RCC 7860 (cell line): ENCODE measurements at places on chromosomes 11 and 22.

GRCh38 chr22:39013942-39014722, at the start of gene APOBEC3C:
APOBEC3C (plus strand) TSS chr22:39014257; CDS start chr22:39014363, 106 bp downstream.
- peak; percentile 75 for DNase-seq

GRCh38 chr22:44047891-44048301, 23.8 kb downstream of the PARVB start:
- DNase-seq = no peak

DNA sequence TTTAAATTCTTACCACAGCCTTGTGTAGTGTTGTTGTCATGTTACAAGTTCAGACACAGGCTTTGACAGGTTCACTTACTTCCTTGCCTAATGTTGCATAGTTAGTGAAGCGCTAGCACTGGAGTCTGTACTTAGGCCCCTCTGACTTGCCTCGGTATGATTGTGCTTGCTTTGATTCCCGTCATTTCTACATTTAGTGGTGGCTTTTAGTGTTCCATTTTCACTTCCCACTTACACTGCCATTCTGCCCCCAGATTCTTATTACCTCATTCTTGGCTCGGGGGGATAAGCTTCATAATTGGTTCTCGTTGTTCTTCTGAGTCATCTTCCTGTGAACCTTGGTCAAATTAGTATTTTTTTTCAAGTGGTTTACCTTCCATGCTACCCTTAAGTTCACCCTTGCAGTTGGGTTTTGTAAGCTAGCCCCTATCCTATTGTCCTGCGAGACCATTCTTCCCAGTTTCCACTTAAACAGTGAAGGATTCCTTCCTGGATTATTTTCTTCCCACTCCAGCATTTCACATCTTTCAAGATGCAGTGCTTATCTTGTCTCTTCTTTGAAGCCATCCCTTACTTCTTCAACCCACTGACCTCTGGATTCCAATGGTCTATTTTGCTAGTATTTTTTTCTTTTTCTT, 68.7 kb downstream of the DDX10 start:
- DNase-seq = no peak

DNA sequence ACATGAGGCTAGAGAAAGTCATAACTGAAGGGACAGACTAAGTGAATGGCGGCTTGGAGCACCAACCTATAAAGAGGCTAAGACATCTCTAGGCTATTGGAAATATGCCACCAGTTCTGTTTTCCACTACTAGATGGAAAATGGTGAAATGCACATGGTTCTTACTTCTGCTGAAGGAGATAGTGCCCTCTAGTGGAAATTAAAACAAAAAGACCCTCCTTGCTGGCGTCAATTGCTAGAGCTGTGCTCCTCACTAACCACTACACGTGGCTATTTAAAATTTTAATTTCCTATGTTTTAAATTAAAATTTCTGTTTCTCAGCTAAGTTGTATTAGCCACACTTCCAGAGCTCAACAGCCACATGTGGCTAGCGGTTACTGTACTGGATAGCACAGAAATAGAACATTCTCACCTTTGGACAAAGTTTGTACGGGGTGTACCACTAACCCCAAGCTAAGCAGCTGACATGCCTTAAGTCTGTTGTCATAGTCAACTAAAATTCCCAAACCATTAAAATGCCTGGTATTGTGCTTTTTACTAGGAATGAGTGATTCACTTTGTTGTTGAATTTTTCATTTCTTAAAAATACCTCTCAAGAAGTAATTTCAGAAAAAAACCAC, 34.1 kb upstream of the CALCA start:
- peak; percentile 25 for DNase-seq

DNA sequence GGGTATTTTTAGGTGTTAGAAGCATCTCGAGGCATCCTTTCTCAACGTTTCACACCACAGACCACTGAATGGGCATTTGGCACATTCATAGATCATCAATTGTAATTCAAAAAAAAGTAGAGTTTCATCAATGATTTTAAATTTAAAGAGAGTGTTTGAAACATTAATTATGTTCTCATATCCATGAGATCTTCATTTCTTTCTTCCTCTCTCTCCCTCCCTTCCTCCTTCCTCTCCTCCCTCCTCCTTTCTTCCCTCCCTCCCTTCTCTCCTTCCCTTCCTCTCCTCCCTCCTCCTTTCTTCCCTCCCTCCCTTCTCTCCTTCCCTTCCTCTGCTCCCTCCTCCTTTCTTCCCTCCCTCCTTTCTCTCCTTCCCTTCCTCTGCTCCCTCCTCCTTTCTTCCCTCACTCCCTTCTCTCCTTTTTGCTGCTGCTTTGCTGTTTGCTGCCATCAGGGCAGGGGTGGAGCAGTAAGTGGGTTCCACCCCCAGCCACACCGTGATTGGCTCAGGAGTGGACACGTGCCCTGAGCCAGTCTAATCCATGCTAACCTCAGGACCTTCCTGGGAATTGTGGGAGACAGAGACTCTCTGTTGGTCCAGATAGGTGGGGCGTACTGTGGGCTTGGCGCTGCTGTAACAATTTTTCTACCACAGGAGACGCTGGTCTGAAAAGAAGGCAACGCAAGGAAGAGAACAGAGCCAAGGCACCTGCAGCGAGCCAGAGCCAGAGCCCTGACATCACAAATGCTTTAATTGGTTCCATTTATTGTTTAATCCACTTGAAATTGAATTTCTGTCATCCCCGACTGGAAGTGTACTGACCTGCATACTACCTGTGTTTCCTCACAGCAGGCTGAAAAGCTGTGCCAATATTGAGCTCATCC, 33.7 kb upstream of the APOBEC3A start:
- DNase-seq = peak; percentile 68

DNA sequence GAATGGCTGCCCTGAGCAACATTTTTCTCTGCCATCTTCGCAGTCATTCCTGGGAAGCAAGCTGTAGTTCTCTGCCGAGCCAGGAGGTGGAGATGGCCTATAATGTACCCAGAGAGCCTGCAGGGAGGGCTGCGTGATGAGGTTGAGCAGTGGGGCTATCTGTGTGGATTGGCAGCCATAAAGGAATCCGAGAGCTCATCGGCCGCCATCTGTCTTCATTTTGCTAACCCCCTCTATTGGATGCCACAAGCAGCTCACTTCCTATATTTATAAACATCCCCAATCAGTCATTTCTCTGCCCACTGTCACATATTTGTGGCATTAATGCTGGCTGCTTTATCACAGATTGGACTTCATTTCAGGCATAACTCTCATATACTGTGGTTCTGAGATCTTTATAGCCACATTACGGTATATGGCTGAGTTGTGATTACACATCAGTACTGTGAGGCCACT, 209.5 kb downstream of the NTM start:
- DNase-seq = peak; percentile 9

DNA sequence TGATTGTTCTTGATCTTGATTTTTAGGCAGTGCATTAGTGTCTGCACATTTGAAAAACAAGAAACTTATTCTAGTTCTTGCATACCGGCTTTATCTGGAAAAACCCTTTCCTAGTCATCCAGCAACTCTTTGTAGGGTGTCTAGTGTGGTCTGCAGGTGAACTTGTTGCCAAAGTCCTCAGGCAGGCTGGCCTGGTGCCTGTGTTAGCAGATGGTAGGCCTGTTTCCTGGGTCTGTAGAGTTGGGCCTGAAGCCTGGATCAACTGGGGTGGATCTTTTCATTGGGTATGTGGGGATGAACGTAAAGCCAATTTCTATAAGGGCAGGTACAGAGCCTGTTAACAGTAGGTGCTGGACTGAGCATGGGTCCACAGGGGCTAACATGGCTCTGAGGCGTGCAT, 5.6 kb upstream of the GLYATL1 start:
- DNase-seq = no peak

- DNase-seq = peak; percentile 89
Observed at GRCh38 chr22:45552580-45553350, 50.1 kb downstream of the FBLN1 start.

DNA sequence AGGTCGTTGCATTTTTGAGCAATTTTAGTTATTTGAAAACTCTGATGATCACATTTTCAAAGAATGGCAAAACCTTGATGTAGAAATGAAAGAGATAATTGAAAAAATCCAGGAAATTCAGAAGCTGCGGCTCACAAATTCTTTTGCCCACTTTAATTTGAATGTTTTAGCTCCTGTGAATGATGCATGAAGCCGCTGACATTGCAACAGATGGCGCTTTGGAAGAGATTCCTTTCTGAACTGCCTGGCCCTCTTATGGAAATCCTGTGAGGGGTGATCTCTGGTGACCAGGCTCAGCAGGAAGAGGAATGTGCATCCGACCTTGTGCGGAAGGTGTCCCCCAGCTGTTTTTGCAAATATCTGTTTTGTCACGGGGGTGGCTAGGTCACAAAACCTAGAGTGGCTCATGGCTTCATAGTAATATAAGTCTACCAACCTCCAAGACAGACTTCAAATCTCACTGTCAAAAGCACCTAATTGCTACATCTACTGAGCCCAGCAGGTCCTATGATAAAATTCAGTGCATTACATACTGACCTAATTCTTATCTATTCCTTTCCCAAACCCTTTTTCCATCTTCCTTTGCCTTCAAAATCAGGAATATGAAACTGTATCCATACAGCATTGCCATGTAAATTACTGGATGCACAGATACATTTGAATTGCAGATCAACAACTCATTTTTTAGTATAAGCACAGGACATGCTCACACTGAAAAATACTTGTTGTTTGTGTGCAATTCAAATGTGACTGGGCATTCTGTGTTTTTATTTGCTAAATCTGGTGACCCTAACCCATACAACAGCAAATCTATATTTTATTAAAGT, 412.7 kb downstream of the ETS1 start:
- peak; percentile 42 for DNase-seq

DNA sequence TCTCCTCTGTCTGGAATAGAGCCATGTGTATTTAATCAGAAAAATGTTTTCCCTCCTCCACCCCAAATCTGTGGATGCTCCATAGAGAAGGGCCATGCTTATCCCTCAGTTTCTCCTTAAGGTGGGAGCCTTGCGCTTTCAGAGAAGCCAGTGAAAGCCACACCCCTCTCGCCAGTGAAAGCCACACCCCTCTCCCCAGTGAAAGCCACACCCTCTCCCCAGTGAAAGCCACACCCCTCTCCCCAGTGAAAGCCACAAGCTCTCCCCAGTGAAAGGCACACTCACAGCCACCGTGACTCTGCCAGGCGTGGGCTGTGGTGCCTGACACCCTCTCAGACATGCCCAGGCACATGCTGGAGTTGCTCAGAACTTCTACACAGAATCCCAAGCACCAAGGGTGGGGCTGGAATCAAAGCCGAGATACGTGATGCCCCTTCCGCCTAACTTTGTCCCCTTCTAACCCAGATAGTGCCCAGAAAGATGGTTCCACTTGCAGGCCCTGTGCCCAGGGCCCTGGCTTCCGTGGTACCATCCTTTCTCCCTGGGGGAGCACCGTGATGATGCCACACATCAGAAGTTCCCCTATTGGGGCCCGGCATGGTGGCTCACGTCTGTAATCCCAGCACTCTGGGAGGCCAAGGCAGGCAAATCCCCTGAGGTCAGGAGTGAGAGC, 16.5 kb upstream of the PRR5 start:
- peak; percentile 44 for DNase-seq

DNA sequence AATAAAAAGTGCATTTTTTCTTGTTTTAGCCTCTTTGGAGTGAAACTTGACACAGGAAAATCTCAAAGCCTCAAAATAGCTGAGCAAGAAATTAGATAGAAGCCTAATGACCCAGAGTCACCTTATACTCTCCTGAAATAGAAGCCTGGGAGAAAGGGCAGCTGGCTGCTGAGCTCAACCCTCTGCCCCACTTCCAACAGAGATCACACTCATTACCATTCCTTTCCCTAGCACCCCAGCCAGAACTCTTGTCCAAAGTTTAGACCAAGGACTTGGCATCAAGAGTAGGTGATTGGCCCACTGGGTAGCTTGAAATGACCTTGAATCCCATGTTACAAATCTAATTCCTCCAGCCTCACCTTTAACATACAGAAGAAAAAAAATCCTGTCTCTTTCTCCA, 62.7 kb upstream of the AMOTL1 start:
- no peak for DNase-seq

DNA sequence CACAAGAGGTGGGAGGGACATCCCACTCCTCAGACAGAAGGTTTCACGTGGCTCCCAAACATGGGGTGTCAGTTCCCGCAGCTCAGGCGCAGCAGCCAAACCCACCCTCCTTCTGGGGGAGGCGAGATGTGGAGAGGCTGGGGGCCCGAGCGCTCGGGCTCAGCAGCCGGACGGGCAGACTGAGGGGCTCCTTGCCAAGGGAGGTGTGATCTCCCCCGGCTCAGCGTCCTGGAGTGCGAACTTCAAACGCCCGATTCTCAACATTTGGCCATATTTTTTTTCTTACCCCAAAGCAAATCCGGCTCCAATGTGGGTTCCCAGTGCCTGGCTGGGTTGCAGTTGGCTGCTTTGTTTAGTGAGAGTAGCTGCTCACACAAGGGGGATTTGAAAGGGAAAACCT, 477.9 kb downstream of the MN1 start:
- DNase-seq = no peak
